NB4 (cell line): ENCODE measurements at places on chromosomes 7 and 10.

GRCh38 chr10:102599565-102600327 lies 44.5 kb upstream of the TRIM8 start:
- peak; percentile 86 for DNase-seq

GRCh38 chr7:158284121-158284520 lies 303.5 kb downstream of the PTPRN2 start:
- DNase-seq, result no peak

DNA sequence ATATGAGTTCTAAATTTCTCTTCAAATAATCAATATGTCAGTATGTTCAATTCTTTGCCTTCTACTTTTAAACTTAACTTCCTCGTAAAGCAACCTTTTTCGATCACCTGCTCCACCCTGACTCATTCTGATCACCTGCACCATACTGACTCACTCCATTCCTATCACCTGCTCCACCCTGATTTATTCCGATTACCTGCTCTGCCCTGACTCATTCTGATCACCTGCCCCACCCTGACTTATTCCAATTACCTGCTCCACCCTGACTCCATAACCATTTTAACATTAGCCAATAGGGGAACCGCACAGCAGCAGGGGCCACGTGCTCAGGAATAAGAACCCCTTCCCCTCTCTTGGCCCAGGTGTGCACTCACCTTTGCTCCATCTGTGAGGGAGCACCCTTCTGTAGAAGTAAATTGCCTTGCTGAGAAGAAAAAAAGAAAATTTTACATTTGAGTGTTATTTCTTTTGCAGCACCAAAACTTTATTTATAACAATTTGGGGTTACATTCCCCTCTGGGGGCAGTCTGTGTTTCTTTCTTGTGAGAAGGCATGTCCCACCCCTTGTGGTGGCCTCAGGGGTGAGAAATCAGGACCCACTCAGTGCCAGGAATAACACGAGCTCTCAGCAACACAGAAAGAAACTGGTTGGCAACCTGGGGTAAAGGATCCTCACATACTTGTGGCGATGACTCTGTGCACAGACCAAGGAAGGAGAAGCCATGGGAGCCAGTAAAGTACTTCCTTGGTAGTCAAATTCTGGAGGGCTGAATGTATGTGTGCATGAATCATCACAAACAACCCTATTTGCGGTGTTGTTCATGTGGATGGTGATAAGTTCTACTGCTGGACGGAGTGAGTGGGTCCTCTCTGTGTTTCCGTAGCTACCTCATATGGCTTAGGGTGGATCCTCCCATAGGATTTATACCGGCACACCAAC lies 29.4 kb upstream of the PPP1R9A start:
- no peak for DNase-seq

- DNase-seq, result no peak
Observed at GRCh38 chr10:87759551-87759950, 58.5 kb downstream of the ATAD1 start.

GRCh38 chr10:74921744-74922143 lies 95.3 kb downstream of the KAT6B start:
- DNase-seq, result peak; percentile 72

DNA sequence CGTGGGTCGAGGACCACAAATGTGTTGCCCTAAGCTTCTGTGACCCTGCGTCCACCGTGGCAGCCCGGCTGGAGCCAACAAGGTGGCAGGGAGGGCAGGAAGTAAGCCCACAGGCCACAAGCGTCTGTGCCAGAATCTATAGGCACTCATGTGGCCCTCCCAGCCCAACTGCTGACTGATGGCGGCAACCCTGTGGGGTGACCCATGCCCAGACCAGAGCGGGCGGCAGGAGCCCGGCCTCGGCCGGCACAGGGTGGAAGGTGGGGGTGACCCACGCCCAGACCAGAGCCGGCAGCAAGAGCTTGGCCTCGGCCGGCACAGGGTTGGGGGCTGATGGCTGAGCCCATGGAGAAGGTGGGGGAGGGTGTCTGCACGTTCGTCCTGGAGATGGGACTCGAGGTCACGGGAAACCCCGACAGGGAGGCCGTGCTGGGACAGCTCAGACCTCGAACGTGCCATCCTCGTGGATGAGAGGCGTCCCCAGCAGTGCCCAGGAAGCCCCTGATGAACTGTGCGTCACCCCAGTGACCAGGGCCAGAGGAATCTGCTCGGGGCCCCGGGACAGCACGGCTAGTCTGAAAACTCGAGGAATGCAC lies 181.0 kb downstream of the ELFN1 start:
- no peak for DNase-seq

- no peak for DNase-seq
Observed at GRCh38 chr10:28810057-28810870, 132.9 kb downstream of the BAMBI start.

GRCh38 chr7:140231771-140232491 lies 55.1 kb upstream of the KDM7A start:
- peak; percentile 58 for DNase-seq

GRCh38 chr10:21292763-21293517 lies 232.5 kb downstream of the SKIDA1 start:
- peak; percentile 10 for DNase-seq

DNA sequence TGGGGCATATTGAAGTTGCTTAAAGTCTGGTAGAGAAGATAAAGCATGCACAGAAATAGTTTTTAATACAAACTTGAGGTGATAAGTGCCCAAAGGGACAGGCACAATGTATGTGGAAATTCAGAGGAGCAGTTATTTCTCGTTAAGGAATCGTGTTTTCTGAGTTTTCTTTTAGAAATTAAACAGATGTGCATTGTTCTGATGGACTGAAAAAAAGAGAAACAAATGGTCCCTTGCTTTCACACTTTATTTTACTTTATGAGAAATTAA lies 45.6 kb downstream of the CNNM2 start:
- DNase-seq, result no peak

GRCh38 chr7:43834463-43835251 lies 34.7 kb downstream of the MRPS24 start:
- peak; percentile 46 for DNase-seq

- no peak for DNase-seq
Observed at GRCh38 chr7:87878208-87878735, 2.0 kb downstream of the DBF4 start.

GRCh38 chr7:92645114-92646061 lies 55.2 kb upstream of the FAM133B start:
- peak; percentile 28 for DNase-seq

DNA sequence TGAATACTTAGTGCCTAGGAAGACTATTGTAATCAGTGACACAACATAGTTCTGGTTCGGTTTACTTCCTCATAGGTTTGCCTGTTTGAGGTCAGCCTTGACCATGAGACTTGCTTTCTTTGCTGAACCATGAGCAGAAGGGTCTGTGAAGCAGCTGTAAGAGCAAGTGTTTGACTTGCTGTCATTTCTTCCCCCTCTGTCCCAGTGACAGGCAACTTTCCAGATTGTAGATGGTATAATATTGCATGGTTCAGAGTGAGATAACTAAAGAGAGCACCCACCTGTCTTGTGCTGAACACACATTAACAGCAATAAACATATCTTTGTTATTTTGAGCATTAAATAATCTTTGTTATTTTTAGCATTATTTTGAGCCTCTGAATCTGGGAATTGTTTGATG lies 9.3 kb upstream of the RTKN2 start:
- peak; percentile 9 for DNase-seq

- no peak for DNase-seq
Observed at GRCh38 chr10:5546891-5547680, 22.3 kb downstream of the CALML3 start.

DNA sequence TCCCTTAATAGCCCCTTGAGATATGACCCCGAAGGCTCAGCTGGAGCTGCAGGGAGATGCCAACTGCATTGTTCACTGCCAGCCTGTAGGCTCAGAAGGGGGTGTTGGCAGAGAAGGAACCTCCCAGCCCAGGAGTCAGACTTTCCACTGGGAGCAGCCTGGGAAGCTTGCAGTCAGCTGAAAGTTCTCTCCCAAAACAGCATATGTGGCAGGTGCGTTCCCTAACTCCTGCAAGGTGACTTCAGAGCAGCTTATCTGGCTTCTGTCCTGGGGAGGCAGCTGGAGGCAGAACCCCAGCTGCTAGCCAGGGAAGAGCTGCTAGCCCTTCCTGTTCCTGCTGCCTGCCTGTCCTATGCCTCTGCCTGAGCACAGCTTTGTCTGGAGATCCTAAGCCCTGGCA lies 8.1 kb downstream of the SFTPA2 start:
- DNase-seq, result no peak

DNA sequence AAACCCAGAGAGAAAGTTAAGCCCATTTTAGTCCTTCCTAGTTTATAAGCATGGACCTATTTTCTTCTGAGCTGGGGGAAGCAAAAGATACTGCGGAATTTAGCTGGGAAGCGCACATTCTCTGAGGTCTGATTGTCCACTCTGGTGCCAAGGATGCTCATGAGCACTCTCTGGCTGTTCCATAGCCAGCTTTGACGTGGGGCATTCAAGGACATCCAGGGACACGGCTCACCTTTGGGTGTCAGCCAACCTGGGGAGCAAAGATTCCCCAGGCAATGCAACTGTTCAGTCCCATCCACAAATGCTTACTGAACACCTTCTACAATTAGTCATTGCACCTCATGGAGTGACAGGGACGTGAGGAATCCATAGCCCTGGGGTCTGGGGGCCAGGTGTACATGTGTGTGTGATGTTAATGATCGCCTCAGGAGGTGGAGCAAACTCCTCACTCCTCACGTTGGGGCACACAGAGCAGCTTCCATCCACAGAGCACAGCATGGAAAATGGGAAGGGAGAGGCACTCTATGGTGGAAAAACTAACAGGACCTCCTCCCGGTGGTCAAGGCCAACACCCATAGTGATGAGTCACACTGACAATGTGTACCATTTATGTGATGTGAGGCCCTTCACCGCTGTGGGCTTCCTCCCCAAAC lies 67.5 kb upstream of the IGFBP3 start:
- no peak for DNase-seq

- DNase-seq, result no peak
Observed at GRCh38 chr7:23710000-23710399, at the start of gene STK31. STK31 (plus strand) TSS chr7:23710219; CDS start chr7:23710286, 67 bp downstream.
